ENCODE measurements at places on chromosomes 3 and 15.

DNA sequence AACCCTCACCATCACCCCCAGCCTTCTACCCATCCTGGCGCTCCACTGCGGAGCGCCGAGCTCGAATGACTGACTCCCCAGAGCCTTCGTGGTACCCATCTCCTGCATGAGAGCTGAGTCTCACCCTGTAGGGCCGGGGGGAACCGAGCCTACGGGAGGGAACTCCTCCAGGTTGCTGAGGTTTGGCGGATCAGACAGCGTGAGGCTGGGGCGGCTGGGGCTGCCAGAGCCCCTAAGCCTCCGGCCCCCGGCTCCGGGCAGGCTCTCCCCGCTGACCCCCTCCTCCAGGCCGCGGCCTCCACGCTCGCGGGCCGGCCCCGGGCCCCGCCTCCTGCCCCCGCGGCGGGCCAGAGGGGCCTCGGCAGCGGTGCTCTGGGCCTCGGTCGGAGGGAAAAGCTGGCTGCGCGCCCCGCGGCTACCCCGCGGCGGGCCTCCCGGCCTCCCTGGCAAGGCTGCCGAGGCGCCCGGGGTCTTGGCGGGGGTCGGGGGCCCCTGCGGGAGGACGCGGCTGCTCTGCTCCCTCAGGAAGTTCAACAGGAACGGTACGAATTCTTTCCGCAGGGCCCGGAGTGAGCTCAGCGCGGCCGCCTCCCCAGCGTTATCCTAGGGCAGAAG lies 643 bp downstream of the CDAN1 start:
- peak; percentile 52 for DNase-seq

DNA sequence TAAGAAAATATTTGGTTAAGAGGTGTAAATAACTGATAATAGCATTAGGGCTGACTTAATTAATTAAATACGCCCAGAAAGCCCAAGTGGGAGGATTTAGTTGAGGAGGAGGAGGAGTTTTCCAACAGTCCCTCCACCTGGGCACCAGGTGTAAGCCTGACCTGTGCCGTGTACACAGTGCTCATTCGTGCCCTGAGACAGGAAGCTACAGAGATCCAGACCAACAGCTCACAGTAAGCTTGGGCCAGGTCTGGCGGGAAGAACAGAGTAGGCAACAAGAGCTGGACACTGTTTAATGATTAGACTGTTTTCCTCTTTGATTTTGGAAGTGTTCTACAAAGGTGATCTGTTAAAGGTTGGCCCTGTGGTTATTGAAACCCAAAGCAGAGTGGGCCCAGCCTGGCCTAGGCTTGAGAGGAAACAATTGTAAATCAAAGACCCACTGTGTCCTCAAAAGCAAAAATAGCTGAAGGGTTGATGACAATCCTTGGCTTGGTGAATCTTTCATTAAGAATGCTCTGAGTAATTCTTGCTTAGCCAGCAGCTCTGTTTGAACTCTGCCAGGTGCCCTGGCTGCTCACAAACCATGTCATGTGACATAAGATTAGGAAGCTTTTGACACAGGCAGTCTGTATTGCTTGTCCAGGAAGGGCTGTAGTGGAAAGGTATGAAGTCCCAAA lies 13.8 kb downstream of the SQOR start:
- no peak for DNase-seq

GRCh38 chr15:37907136-37907535 lies 27.3 kb upstream of the TMCO5A start:
- no peak for DNase-seq

DNA sequence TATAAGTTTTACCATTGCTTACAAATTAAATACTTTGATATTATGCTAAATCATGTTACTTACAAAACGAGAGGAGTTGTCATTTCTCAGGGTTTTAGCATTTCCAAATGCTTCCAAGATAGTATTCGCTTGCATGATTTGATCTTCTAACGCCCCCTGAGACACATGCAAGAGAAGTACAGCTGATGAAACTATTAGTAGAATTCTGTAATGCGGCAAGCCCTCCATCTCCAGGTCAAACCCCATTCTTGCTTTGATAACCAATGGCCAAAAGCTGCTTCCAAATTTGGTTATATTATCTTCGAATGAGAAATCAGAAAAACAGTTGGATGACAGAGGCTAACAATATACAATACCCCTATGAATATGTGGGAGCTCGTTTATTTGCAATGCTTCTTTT lies 14.7 kb downstream of the MYH15 start:
- no peak for DNase-seq
